ENCODE measurements at places on chromosomes 6 and 20. TPM values are rescaled to one million over a fixed set of nuclear protein-coding genes. Genes with fewer than 3 reads are reported as not detected.
A peak's percentile ranks its signal among the peaks of the same experiment; 100 is the strongest.

- H3K4me1 ChIP-seq: no peaks in the 10 kb centered on the region
- no peak for DNase-seq
- H3K27me3 ChIP-seq: no peaks in the 10 kb centered on the region
- H3K27ac ChIP-seq: no peak overlapping the region
- no peak overlapping the region for H3K4me3 ChIP-seq
Observed at GRCh38 chr6:154367839-154368695, 11.5 kb upstream of the IPCEF1 start.

DNA sequence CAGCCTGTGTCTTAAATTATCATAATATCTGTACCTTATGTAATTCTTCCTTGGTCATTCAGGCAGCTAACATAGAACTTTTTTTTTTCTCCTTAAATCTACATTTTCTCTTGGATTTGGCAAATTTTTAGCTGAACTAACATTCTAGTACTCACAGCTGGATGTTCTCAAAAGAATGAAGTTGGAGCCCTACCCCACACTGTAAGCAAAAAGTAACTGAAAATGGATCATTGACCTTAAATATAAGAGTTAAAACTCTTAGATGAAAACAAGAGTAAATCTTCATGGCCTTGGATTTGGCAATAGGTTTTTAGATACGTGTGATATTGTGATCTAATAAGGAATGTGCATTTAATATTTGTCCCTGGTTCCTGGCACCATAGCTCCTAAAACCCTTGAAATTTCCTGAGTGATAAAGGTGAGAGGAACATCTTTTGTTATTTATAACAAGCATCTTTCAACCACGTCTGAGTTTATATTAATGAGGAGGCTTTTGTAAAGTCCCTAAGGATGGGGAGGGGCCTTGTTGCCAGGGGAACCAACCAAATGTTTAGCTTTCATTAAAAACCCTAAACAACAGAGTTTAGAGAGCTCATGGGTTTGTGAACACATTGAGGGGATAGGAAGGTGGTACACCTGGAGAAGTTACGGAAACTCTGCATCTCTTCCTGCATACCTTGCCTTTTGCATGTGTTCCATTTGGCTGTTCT lies 106.1 kb upstream of the ADGRF4 start:
- H3K36me3 ChIP-seq: peaks cover 23% of the 10 kb centered on the region
- no peak for DNase-seq
- H3K4me3 ChIP-seq: no peak overlapping the region
- no peak overlapping the region for H3K27ac ChIP-seq
- no peaks in the 10 kb centered on the region for H3K27me3 ChIP-seq

The TCP11 gene
- 0.66 TPM for total RNA-seq

The MAP7 gene
- total RNA-seq: 1.4 TPM

DNA sequence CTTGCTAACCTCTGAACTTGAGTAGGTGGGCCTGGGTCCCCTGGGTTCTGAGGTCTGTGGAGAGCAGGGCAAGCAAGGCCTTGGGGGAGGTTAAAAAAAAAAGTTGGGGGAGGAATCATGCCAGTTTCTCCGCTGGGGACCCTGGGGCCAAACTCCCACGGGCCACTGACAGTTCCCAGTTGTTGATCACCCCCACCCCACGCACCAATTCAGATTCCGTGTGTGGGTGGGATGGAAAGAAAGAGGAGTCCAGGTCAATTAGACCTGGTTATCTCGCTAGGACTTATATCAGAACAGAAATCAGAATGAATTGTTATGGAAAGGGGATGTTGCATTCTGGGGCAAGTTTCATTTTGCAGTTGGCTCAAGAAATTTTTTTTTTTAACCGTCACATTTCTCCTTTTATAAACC lies 46.7 kb upstream of the SUPT3H start:
- peak overlapping the region; percentile 51 for H3K4me3 ChIP-seq
- DNase-seq: no peak
- peak overlapping the region; percentile 72 for H3K27ac ChIP-seq

The SLC12A5 gene
- total RNA-seq: 0.14 TPM

GRCh38 chr6:42428326-42429041 lies 23.2 kb downstream of the TRERF1 start:
- H3K36me3 ChIP-seq: no peaks in the 10 kb centered on the region
- no peak for DNase-seq
- no peaks in the 10 kb centered on the region for H3K27me3 ChIP-seq
- no peaks in the 10 kb centered on the region for H3K4me1 ChIP-seq
- no peak overlapping the region for H3K4me3 ChIP-seq

DNA sequence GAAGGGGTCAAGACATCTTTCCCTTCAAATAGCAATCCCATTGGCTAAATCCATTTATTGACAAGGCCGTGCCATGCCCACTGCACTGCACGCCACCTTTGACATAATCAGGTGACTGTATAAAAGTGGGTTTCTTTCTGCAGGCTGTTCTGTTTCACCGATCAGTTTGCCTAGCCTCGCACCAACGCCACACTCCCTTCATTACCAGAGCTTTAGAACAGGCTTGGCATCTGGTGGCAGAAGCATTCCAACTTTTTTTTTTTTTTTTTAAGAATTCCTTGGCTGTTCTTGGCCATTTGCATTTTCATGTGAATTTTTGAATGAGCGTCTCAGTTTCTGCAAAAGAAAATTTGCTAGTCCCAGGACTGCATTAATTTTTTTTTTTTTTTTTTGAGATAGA lies 78.1 kb downstream of the PPP1R3G start:
- no peaks in the 10 kb centered on the region for H3K4me1 ChIP-seq
- DNase-seq: no peak

GRCh38 chr6:21533678-21534077 lies 59.9 kb upstream of the SOX4 start:
- H3K4me3 ChIP-seq: no peak overlapping the region
- DNase-seq: no peak
- no peak overlapping the region for H3K27ac ChIP-seq

GRCh38 chr6:14635934-14636591 lies 518.5 kb downstream of the CD83 start:
- H3K36me3 ChIP-seq: no peaks in the 10 kb centered on the region
- peaks cover 9% of the 10 kb centered on the region for H3K4me1 ChIP-seq
- no peak for DNase-seq
- no peaks in the 10 kb centered on the region for H3K27me3 ChIP-seq
- H3K27ac ChIP-seq: no peak overlapping the region

- H3K27ac ChIP-seq: no peak overlapping the region
- H3K36me3 ChIP-seq: no peaks in the 10 kb centered on the region
- H3K27me3 ChIP-seq: no peaks in the 10 kb centered on the region
- H3K4me3 ChIP-seq: no peak overlapping the region
- no peaks in the 10 kb centered on the region for H3K4me1 ChIP-seq
Observed at GRCh38 chr20:47847884-47848485, 62.7 kb upstream of the SULF2 start.

DNA sequence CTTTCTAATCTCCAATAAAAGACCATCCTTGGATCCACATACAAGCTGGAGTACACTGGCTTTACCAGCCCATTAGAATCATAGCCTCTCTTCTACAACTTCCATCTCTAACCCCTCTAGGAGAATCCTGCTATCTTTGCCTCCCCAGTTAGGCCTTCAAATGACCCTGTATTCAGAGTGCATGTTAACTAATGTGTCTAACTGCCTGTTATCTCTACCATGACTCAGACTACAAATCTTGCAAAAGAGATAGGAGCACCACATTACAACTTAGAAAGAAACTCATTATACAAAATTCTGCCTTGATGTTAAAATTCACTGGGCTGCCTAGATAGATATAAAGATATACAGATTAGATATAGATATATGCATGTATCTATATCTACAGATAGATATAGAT lies 28.2 kb downstream of the GPR63 start:
- no peaks in the 10 kb centered on the region for H3K36me3 ChIP-seq
- no peak overlapping the region for H3K27ac ChIP-seq
- H3K4me1 ChIP-seq: peaks cover 9% of the 10 kb centered on the region
- no peak for DNase-seq

DNA sequence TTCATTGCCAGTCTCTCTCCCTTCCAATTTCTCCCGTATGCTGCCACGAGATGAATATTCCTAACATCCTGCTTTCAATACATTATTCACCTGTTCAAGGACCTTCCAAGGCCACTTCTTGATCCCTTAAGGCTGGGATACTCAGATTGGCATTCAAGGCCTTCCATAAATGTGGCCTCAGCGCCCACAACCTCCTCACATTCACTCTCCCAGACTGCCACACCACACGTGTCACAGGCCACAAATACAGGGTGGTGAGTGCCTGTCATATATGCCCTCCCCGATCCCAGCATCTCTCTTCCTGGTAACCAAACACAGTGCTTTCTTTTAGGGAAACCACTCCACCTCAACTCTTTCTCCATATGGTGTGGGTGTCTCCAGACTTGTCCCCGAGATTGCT lies 55.5 kb downstream of the TTI1 start:
- H3K4me3 ChIP-seq: no peak overlapping the region
- peaks cover 23% of the 10 kb centered on the region for H3K36me3 ChIP-seq
- no peaks in the 10 kb centered on the region for H3K27me3 ChIP-seq

GRCh38 chr6:14789996-14790395 lies 455.9 kb upstream of the JARID2 start:
- H3K27me3 ChIP-seq: no peaks in the 10 kb centered on the region
- no peak overlapping the region for H3K4me3 ChIP-seq
- H3K36me3 ChIP-seq: no peaks in the 10 kb centered on the region
- no peak overlapping the region for H3K27ac ChIP-seq
- DNase-seq: no peak

GRCh38 chr6:72551470-72551869 lies 70.4 kb upstream of the KCNQ5 start:
- H3K4me3 ChIP-seq: no peak overlapping the region
- no peaks in the 10 kb centered on the region for H3K36me3 ChIP-seq
- no peak for DNase-seq
- H3K27ac ChIP-seq: no peak overlapping the region
- H3K27me3 ChIP-seq: no peaks in the 10 kb centered on the region
- no peaks in the 10 kb centered on the region for H3K4me1 ChIP-seq

The ARMH2 gene
- total RNA-seq: not detected

DNA sequence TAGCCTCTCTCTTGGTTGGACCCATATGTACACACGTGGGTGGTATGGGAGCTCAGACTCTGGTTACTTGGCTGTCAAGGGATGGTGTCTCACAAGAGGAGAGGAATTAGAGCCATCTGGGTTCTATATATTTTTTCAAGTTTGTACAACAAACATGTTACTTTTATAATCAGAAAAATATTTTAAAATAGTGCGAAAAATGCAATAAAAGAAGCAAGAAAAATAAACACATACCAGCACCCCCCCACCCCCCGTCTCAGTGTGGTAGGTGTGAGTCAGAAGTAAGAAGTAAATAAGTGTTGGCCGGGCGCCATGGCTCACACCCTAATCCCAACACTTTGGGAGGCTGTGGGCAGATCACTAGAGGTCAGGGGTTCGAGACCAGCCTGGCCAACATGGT lies 2.1 kb upstream of the TIAM2 start:
- peaks cover 2% of the 10 kb centered on the region for H3K36me3 ChIP-seq
- H3K27ac ChIP-seq: no peak overlapping the region
- no peak for DNase-seq
- H3K4me3 ChIP-seq: no peak overlapping the region
- peaks cover 20% of the 10 kb centered on the region for H3K27me3 ChIP-seq

GRCh38 chr20:11626551-11626950 lies 291.1 kb upstream of the BTBD3 start:
- no peaks in the 10 kb centered on the region for H3K36me3 ChIP-seq
- H3K4me3 ChIP-seq: no peak overlapping the region
- H3K27ac ChIP-seq: no peak overlapping the region
- no peak for DNase-seq
- H3K27me3 ChIP-seq: no peaks in the 10 kb centered on the region
- no peaks in the 10 kb centered on the region for H3K4me1 ChIP-seq

- H3K4me3 ChIP-seq: no peak overlapping the region
- no peak for DNase-seq
- H3K36me3 ChIP-seq: no peaks in the 10 kb centered on the region
- H3K27me3 ChIP-seq: no peaks in the 10 kb centered on the region
- peaks cover 9% of the 10 kb centered on the region for H3K4me1 ChIP-seq
Observed at GRCh38 chr20:7924692-7925091, 15.6 kb downstream of the HAO1 start.

The VWA7 gene
- total RNA-seq: 0.71 TPM

- H3K4me3 ChIP-seq: no peak overlapping the region
- H3K27ac ChIP-seq: no peak overlapping the region
- DNase-seq: no peak
- H3K27me3 ChIP-seq: no peaks in the 10 kb centered on the region
- no peaks in the 10 kb centered on the region for H3K36me3 ChIP-seq
Observed at GRCh38 chr6:5968817-5969734, 37.6 kb downstream of the NRN1 start.

DNA sequence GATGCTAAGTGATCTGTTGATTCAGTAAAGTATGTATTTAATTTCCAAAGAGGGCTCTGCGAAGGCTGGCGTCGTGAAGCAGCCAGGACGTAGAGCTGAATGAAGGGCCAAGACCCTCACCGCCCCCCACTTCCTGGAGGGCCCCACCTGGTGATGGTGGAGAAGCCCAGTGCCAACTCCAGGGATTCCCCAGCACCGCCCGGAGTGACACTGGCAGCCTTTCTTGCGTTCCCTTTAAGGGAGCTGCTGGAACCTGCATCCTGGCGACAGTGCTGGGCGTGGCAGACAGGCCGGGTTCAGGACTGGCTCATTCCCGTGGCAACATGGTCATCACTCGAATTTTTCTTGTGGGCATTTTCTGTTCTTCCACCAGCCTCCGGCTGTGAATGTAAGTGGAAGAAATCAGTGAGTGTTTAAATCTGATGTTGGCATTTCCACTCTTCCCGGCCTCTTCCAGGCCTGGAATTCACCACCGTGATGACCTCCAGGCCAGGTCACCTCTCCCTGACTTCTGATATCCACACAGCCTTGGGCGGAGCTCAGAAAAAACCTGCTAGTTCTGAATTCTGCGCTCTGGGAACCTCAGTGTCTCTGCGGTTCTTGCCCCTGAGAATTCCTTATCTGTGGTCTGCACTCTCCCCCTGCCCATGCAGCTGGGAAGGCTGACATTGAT lies 57.4 kb upstream of the DACT2 start:
- H3K27ac ChIP-seq: no peak overlapping the region
- no peaks in the 10 kb centered on the region for H3K27me3 ChIP-seq
- no peak overlapping the region for H3K4me3 ChIP-seq
- DNase-seq: peak; percentile 59

DNA sequence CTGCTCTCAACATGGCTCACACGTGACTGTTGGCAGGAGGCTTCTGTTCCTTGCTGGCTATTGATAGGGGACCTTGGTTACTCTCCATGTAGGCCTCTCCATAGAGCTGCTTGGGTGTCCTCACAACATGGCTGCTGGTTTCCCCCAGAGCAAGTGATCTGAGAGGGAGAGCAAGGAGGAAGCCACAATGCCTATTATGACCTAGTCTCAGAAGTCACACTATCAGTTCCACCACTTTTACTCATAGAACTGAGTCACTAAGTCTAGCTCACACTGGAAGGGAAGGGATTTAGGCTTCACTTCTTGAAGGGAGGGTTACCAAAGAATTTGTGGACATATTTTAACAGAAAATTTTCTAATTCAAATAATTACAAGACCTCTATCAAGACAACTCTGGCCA lies 8.7 kb upstream of the NOP56 start:
- H3K27ac ChIP-seq: no peak overlapping the region
- no peak for DNase-seq
- H3K4me3 ChIP-seq: no peak overlapping the region
- H3K36me3 ChIP-seq: no peaks in the 10 kb centered on the region

- no peak overlapping the region for H3K4me3 ChIP-seq
- no peaks in the 10 kb centered on the region for H3K27me3 ChIP-seq
- no peaks in the 10 kb centered on the region for H3K36me3 ChIP-seq
- H3K27ac ChIP-seq: peak overlapping the region; percentile 27
Observed at GRCh38 chr20:39822667-39823066, 860.5 kb downstream of the DHX35 start.
